ENCODE measurements at places on chromosomes 4 and X. TPM values are rescaled to one million over a fixed set of nuclear protein-coding genes. Genes with fewer than 3 reads are reported as not detected.

ALAS2 gene
- not detected for total RNA-seq

ATP2B3 gene
- not detected for total RNA-seq

ELK1 gene
- 13.6 TPM for total RNA-seq

ZCCHC12 gene
- not detected for total RNA-seq

ATP10D gene
- 37.6 TPM for total RNA-seq

CD38 gene
- under 0.01 TPM for total RNA-seq

USP46 gene
- total RNA-seq, result 12.9 TPM

TEC gene
- total RNA-seq, result 0.37 TPM

Measured in aortic smooth muscle cell (primary cell).